ENCODE measurements at places on chromosomes 3 and 15.
A peak's percentile ranks its signal among the peaks of the same experiment; 100 is the strongest.

GRCh38 chr3:38327335-38328009 is 19.1 kb upstream of the XYLB start:
- peak; percentile 54 for DNase-seq

DNA sequence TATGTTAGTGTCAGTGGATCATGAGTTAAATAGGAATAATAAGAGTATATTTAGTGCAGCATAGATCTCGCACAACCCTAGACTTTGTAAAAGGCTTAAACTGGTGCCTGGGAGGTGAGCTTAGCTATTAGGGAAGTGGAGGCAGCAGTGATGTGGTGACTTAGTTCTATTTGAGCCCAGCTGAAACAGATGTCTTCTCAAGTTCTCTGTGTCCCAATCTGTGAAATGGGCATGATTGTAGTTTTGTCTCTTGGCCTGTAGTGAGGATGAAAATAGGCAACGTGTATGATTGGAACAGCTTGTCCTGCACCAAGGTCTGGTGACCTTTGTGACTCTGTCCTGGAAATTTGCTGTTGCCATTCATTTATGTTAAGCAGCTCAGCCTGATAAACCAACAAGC is 34.7 kb downstream of the EBLN2 start:
- DNase-seq = no peak

GRCh38 chr3:46895761-46896160 is 18.2 kb downstream of the PTH1R start:
- no peak for DNase-seq

DNA sequence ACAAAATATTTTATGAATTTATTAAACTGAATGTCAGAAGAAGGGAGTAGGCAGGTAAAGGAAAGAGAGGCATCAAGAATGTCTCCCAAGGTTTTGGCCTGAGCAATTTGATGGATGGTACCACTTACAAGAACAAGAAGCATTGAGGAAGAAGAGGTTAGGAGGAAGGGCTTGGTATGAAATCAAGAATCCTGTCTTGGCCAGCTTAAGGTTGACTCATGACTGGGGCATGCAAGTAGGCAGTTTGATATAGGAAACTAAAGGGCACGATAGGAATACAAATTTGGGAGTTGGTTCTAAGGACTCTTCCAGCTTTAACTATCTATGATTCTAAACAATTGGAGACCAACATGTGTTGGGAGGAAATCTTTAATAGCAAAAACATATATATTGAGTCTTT is 79.1 kb downstream of the NTRK3 start:
- DNase-seq = no peak

DNA sequence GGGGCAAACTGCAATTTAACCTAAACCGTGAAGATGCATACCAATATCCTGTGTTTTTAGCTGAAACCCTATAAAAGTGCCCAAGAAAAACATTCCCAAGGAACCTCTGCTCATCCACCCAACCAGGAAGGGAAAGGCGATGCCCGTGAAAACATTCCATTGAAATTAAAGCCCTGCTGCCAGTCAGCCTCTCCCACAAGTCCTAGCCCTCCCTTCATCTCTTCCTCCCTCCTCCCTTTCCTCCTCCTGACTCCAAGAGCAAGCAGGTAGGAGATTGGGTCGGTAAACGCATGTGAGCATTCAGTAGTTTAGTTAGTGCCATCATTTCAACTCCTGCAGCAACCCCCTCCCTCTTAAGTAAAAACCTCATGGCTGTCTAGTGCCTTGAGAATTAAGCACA is 27.7 kb downstream of the HES1 start:
- DNase-seq = peak; percentile 56

DNA sequence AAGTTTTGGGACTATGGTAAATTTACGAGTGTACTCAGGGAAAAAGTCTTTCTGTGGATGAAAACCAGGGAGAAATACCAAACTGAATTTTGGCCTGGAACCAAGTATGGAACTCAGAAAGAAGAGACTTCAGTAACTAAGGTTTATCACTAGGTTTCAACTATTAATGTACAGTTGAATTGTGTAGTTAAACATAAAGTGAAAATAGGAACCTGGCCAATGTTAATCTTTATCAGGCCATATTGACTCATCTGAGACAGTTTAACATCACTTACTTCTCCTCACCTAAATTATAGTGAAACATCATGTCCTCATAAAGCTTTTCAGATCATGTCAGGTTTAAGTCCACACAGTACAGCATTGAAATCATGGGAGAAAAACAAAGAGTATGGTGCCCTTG is 197.7 kb downstream of the LSAMP start:
- DNase-seq = no peak

DNA sequence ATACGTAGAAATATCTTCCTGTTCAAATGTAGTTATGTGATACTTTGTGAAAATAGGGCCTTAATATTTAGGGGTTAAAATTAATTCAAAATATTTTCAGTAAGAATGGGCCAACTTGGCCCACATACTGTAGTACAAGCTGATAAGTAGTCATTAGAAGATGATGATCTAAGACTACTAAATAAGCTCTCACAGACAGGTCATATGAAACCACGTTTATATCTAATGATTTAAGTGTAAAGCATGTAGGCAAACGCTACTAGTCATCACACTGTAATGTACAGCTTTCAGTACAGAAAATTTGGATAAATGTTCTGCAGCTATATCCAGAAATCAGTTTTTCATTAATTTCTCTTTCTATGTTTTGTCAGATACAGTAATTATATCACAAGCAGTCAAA is 228.6 kb downstream of the UBE2E2 start:
- DNase-seq = no peak

DNA sequence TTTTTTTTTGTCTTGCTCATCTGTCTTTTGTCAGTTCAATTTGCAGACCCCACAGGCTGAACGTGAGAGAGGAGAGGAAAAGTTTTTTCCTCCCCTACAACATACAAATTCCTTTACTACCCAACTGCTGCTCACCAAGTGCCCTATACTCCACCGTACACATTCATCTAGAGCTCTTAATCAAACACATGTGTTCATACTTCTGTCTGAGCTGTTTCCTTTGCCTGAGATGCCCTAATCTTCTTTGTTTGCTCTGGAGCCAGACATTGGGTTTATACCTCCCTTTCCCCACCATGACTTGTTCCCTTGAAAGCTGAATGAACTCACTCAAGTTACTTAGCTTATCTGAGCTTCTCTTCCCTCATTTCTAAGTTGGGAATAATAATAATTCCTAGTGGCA is 122.7 kb upstream of the RASGRP1 start:
- no peak for DNase-seq

Data from islet precursor cell (in vitro differentiated cells).